ENCODE measurements at places on chromosomes 7 and 10.

DNA sequence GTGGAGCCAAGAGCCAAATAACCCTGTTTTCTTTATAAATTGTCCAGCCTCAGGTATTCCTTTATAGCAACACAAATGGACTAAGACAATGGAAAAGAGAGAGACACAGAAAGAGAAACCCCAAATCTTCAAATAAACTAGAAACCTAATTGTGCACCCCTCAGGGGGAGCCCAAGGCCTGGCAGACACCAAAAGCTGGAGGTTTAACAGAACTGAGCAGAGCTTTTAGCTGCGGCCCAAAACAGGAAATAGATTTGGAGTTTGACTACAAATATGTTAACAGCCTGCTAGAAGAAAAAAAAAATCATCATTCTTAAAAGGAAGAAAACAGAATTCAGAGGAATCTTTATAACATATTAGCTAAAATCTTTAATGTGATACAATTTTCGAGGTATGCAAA lies 1135.0 kb downstream of the GATA3 start:
- no peak for DNase-seq

GRCh38 chr7:103148131-103148993 lies 537 bp downstream of the NAPEPLD start:
- no peak for DNase-seq

GRCh38 chr10:58781873-58782488 lies 269.3 kb downstream of the BICC1 start:
- no peak for DNase-seq

GRCh38 chr10:128219295-128219694 lies 93.1 kb upstream of the MKI67 start:
- DNase-seq = no peak

DNA sequence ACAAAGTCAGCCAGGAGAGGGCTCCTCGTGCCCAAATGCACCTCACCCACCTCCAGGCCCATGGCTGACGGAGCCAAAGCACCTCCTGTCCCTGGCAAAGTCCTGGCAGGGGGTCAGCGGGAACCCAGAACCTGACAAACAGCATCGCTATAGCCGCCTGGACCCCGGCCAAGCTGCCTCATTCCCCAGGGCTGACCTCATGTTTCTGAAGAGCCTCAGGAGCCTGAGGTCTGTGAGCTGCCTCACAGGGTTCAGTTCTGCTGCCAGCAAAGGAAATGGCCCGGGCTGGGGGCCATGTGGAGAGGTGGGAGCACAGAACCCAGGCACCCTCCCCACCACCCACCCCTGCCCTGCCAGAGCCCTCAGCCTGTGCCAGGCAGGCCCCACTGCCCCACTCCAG lies 4.2 kb upstream of the NANOS1 start:
- DNase-seq = no peak

- no peak for DNase-seq
These were observed 102.6 kb downstream of the TPST1 start for GRCh38 chr7:66307591-66308215.

- no peak for DNase-seq
These were observed 51.1 kb upstream of the AHR start for GRCh38 chr7:17247357-17247756.

- no peak for DNase-seq
These were observed 55.9 kb upstream of the KIAA1217 start for GRCh38 chr10:24153031-24153430.

GRCh38 chr10:102375250-102375649 lies 20.3 kb upstream of the NFKB2 start:
- DNase-seq = no peak

DNA sequence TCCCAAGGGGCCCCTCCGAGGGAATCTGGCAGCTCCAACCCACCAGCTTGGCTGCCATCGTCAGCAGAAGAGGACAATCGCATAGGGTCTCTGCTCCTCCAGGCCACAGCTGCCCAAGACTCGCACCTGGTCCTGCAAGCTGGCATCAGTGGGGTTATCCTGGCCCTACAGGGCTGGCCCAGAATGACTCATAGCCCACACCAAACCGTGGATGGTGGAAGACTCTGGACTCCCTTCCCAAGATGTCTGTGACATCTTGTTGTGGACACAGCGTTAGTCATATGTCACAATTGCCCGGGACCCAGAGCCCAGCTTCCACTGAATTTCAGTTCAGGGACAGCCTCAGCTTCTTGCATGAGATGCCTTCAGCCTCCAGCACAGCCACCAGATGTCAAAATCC lies 91.5 kb upstream of the CUX1 start:
- DNase-seq = no peak

DNA sequence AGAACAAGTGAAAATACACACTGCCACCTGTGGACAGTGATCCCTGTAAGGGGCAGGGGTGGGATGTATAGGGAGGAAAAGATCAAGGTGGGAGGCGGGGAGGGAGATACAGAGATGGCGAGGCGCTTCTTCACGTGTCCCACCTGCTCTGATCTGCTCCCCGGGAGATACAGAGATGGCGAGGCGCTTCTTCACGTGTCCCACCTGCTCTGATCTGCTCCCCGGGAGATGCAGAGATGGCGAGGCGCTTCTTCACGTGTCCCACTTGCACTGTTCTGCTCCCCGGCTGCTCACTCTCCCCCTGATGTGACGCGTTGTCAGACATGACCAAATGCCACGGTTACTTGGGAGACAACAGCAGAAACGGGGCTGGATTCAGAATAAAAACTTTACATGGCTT lies 308.3 kb upstream of the SHH start:
- DNase-seq = no peak

DNA sequence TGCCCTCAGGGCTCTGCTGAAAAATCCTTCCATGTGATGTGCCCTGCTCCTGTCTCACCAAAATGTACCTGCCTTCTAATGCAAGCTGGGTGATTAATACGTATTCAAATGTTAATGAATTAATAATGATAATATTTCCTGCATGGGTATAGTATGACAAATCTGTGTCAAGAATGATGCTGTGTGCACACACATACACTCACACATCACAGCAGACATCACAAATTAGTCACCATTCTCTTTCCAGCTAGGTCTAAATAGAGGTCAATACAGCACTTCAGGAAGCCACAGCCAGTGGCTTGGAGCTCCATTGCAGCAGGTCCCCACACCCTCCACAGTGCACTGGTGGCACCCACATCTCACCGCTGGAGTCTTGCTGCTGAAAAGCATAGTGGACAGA lies 681.2 kb upstream of the NRP1 start:
- no peak for DNase-seq

GRCh38 chr10:125991392-125991791 lies 95.0 kb downstream of the FANK1 start:
- DNase-seq = no peak

GRCh38 chr10:72267381-72267780 lies 6.3 kb upstream of the DDIT4 start:
- no peak for DNase-seq

DNA sequence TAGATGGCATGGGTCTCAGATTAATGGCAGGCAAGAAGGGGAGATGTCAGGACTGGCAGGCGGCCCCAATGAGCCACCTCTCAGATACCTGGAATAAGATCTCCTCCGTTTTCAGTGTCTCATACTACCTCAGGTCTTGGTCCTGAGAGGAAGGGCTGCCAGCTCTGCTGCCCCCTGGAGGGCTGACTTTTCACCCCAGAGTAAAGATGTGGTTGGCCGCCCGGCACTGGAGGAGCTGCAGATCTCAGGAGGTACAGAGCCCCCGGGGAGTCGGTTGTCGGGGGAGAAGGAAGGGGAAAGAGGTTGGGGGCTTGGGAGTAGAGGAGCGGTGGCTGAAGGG lies 642 bp upstream of the COL13A1 start:
- DNase-seq = no peak

DNA sequence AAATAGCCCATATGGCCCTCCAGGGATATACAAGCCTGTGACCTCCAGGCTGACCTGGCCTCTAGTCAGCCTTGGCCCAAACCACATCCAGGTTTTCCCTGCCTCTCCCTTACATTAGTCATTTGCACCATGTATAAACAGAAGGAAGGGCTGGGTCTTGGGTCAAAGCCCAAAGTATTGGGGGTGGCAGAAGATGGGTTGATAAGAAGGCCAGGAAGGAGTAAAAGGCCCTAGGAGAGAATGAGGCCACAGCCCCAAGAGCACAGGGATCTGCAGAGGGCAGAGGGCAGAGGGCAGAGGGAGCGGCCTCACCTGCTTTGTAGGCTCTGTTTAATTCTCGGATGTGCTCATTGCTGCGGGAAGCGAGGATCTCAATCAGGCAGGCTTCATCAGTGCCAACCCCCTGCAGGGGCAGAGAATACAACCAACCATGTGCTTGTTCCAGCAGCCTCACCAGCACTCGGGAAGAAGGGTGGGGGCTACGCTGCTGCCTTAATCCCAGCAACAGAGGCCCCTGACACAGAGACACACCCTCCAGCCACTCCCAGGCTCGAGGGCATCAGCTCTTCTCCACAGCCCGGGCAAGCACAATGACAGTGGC lies 31.3 kb downstream of the PLAC9 start:
- no peak for DNase-seq

GRCh38 chr7:91620827-91621226 lies 259.7 kb downstream of the MTERF1 start:
- DNase-seq = no peak

- DNase-seq = no peak
These were observed 420.3 kb downstream of the LRMDA start for GRCh38 chr10:75851580-75852345.

DNA sequence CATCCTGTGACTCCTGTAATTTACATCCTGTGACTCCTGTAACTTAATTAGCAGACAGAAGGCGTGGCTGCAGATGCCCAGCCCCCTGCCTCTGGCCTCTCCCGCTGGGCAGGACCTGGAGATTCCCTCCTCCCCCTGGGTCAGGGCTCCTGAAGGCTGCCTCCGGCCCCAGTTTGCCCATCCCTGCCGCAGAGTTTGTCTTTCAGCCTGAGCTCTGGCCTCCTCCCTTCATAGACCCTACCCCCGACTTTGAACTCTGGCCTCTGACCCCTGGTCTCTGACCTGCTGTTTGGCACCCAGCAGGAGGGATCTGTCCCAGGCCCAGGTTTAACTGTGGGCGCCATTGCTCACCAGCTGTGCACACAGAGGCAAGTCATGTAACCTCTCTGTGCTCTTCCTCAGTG lies 45.6 kb downstream of the ELFN1 start:
- no peak for DNase-seq

- DNase-seq = no peak
These were observed 3.0 kb upstream of the CYP2W1 start for GRCh38 chr7:979886-980571.

DNA sequence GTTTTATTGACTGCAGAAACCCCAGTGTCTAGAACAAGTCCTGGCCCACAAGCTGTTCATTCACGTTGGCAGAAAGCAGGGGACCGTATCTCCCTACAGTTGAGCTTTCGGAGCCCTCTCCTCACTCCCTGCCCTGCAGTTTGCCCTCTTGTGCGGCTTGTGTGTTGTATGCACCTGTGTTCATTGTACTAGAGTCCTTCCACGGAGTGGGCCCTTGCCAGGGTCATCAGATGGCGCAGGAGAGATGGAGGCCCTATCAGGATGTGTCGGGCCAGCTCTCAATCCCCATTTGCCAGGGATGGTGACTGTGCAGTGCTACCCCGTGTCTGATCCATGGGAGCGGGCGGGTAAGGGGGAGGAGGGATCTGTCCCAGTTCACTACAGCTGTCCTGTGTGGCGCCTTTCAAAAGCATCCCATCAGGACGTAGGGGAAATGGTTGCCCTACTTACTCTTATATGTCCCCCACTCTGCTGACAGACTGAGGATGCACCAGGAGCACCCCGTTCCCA lies 77.4 kb upstream of the PRR15 start:
- no peak for DNase-seq

- DNase-seq = peak; percentile 23
These were observed 393 bp downstream of the ZNF467 start for GRCh38 chr7:149772956-149773434.

- DNase-seq = no peak
These were observed 903.9 kb downstream of the NRG3 start for GRCh38 chr10:82778908-82779307.

- no peak for DNase-seq
These were observed 156.3 kb upstream of the GRB10 start for GRCh38 chr7:50939021-50939420.

DNA sequence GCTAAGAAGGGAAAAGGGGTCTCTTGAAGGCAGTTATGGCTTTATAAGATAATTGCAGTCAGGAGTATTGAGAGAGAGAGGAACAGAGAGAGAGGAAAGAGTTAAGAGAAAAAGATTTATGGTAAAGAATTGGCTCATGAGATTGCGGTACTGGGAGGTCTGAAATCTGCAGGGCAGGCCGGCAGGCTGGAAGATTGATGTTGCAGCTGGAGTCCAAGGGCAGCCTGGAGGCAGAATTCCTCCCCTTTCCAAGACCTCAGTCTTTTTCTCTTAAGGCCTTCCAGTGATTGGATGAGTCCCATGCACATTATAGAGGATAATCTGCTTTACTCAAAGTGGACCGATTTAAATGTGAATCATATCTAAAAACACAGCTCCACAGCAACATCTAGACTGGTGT lies 68.4 kb downstream of the HACD1 start:
- no peak for DNase-seq

- DNase-seq = no peak
These were observed 141.1 kb upstream of the WNT16 start for GRCh38 chr7:121187676-121188075.

GRCh38 chr10:100350914-100351485 lies 4.0 kb downstream of the SCD start:
- DNase-seq = no peak

- DNase-seq = no peak
These were observed 124.1 kb upstream of the TEX47 start for GRCh38 chr7:88919478-88920131.

GRCh38 chr10:84097787-84098353 lies 41.4 kb upstream of the GHITM start:
- DNase-seq = no peak

- DNase-seq = no peak
These were observed 19.9 kb upstream of the GGCT start for GRCh38 chr7:30524545-30524944.

DNA sequence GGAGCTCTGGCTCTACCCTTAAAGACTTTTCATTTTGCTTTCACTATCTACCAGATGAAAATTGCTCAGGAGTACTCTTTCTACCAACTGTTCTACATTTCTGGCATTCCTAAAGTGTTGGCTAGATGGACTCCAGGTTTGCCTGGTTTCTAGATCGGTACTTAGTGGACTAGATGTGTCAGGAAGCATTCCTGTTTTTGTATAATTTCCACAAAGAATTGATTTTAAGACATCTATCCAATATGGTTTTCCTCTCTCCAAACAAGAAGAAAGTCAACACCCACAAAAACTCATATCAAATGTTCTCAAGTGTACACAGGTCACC lies 157.7 kb downstream of the CHRM2 start:
- no peak for DNase-seq

GRCh38 chr10:7258948-7259523 lies 151.8 kb downstream of the SFMBT2 start:
- peak; percentile 61 for DNase-seq

- no peak for DNase-seq
These were observed 154.5 kb downstream of the SLC25A13 start for GRCh38 chr7:96167424-96167823.

DNA sequence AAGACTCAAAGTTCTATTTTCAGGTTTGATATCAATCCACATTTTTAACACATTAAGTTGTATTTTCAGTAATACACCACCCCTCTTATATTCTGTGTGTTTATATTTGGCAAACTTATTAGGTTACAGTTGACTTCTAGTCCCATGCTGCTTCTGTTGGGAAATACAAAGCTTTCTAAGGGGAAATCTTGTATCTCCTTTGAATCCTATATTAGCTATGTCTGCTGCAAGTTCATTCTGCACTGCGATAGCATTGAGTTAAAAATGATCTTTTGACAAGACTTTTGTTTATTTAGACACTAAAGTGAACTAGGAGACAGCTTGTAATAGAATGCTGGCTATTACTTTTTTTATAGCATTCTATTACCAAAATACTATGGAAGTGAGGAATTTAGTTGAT lies 625.1 kb upstream of the ANKRD30A start:
- no peak for DNase-seq

- DNase-seq = no peak
These were observed 41.5 kb upstream of the CXCL12 start for GRCh38 chr10:44426247-44427034.

Measured in activated T-cell treated with anti-CD3 and anti-CD28 coated beads, Interleukin-2, amount 50 U/mL, for 4 hours (primary cell).